ENCODE measurements at places on chromosomes 12 and 14.

DNA sequence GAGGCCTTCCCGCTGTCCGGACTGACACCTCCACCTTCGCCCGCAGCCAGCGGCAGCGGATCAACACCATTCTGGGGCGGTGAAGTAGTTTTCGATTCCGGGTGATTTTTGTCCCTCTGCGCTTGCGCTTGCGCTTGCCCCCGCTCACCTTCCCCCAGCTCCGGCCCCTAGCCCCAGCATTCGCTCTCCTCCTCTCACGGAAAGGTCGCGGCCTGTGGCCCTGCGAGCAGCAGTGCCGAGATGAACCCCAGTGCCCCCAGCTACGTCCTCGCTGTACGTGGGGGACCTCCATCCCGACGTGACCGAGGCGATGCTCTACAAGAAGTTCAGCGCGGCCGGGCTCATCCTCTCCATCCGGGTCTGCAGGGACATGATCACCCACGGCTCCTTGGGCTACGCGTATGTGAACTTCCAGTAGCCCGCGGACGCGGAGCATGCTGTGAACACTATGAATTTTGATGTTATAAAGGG lies 22.7 kb upstream of the SRGAP1 start:
- DNase-seq = peak; percentile 62

GRCh38 chr12:5076761-5077160 lies 33.1 kb downstream of the KCNA5 start:
- peak; percentile 70 for DNase-seq

DNA sequence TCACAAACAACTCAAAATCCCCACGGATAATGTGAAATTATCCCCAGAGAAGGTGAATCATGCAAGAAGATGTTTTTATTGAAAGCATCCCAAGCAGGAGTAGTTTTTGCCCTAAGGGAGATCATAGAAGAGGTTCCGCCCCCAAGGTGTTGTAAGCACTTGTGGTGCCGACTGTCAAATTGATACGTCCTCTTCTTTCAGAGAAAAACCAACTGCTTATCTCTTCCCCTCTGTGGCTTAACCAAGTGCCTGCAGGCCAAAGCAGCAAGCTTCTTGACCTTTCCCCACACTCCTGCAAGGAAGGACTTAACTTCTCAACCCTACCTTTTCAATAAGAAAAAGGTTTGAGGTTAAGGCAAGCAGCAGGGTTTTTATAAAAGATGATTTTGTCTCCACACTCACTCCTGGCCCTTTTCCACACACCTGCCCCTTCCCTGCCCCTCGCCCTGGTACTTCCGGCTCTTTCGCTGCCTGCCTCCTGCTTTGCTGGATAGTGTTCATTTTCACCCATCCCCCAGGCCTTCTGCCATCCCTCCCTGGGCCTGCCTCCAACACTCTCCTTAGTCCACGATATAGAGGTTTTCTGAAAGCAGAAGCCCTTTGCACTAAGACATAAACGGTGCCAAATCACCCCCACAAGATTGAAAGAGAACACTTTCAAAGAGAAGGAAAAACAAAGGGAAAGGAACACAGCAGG lies 114.5 kb downstream of the EGLN3 start:
- no peak for DNase-seq

GRCh38 chr12:109377139-109377685 lies 29.5 kb downstream of the MYO1H start:
- no peak for DNase-seq

- no peak for DNase-seq
Measured at GRCh38 chr14:34014936-34015335, 64.1 kb upstream of the EGLN3 start.

Measured in right cardiac atrium (tissue), 5 donors.